ENCODE measurements at places on chromosomes 1 and 21.
A peak's percentile ranks its signal among the peaks of the same experiment; 100 is the strongest.

DNA sequence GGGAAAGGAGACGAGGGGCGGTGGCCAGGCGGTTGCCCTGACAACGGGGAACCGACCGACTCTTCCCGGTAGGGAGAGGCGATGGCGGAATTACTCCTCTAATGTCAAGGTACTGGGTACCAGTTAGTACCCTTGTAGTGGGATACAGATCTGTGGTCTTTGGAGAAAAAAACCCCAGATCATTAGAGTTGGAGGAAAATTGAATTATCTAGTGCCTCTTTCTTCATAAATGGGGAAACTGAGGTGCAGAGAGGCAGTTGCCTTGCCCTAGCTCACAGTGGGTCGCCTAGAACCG is 545 bp upstream of the PEF1 start:
- no peak for DNase-seq

- no peak for DNase-seq
Measured at GRCh38 chr1:59261537-59261936, 35.4 kb upstream of the FGGY start.

DNA sequence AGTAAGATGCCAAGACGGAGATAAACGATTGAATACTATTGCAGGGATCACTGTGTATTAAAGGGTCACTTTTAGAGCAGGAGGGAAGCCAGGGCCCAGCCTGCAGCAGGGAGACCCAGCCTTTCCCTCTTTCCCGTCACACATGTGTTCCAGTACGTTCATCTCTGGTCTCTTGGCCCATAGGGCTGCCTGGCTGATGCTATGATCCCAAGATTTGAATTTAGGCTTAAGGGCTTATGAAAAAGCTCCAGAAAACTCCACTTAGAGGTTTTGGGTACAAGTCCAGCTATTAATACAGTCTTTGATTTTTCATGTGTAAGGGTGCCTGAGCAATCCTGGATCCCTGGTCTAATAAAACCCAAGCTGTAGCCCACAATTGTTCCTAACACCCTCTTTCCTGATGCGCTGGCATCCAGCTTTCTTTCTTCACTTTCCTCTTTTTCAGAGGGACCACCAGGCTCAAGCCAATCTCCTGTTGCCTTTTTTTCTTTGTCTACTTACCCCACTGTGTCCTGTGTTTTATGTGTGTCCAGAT is 359.6 kb upstream of the USP24 start:
- no peak for DNase-seq

DNA sequence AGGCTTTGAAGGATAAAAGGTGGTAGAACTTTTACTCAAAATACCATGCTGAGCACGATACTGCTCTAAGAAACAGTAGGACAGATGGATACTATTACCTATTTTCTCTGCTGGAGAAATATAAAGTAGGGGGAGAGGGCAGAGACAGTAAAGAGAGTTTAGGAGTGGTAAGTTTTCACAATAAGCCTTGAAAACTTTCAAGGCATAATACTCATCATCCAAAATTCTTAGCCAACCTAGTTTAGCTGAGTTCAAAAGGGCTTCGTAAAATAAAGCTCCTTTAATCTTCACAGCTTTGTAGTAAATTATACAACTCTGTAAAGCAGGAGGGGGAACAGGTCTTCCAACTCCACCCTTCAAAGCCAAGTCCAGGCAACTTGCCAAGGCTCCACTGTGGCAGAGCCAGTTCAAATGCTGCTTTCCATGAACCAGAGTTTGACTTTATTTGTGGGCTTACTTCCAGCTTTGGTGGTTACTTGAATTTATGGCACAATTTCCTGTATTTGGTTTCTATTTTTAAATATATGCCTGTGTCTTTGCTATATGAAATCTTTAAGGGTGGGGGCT is 15.5 kb downstream of the TEX38 start:
- peak; percentile 42 for DNase-seq

GRCh38 chr1:210531475-210532222 is 202.9 kb downstream of the HHAT start:
- DNase-seq = no peak

DNA sequence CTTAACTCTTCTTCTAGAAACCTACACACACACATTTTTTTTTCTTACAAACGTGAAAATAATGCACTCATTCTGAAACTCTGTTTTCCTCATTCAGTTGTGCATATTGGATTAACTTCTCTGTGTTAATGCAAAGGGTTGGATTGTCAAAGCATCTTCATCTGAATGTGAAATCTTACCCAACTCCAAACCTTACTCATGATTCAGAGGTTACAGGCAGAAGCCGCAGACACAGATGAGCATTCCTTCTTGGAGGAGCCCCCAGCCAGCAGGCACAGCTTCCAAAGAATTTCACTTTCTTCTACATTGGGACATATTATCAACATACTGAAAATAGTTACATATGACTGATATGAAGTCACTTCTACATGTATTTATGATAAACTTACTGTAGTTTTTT is 15.7 kb downstream of the PATJ start:
- DNase-seq = no peak

DNA sequence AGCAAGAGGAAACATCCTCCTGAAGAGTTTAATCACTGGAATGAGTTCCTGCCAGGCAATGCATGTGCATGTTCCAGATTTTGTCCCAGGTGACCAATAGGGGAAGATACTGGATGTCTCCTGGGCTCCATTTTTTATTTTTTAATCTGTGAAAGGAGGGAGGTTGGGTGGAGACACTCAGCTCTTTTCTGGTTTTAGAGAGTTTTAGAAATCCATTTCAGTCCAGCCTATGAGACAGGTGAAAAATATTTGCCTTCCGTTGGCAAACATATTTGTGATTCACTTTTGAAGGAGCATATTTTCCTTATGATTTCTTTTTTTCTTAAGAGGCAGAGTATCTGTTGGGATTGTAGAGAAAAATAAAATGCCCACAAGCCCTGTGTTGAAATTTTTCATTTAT is 70.7 kb downstream of the ABCA4 start:
- no peak for DNase-seq

- no peak for DNase-seq
Measured at GRCh38 chr1:112260699-112261098, 135.3 kb upstream of the CTTNBP2NL start.

DNA sequence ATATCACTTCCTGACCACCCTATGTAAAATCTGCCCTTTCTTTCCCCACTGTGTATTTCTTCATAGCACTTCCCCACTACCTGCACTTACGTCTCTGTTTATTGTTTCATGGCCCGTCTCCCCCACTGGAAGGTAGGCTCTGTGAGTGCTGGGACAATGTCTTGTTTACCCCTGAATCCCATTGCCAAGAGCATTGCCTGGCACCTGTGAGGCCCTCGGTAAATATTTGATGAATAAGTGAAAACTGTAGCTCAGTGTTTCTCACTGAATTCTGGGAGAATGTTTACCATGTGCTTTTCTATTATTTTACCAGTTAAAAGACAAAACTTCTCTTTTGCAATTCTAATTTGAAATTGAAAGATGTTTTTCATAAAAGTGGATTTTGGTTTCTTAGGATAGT is 11.8 kb downstream of the NFASC start:
- no peak for DNase-seq

DNA sequence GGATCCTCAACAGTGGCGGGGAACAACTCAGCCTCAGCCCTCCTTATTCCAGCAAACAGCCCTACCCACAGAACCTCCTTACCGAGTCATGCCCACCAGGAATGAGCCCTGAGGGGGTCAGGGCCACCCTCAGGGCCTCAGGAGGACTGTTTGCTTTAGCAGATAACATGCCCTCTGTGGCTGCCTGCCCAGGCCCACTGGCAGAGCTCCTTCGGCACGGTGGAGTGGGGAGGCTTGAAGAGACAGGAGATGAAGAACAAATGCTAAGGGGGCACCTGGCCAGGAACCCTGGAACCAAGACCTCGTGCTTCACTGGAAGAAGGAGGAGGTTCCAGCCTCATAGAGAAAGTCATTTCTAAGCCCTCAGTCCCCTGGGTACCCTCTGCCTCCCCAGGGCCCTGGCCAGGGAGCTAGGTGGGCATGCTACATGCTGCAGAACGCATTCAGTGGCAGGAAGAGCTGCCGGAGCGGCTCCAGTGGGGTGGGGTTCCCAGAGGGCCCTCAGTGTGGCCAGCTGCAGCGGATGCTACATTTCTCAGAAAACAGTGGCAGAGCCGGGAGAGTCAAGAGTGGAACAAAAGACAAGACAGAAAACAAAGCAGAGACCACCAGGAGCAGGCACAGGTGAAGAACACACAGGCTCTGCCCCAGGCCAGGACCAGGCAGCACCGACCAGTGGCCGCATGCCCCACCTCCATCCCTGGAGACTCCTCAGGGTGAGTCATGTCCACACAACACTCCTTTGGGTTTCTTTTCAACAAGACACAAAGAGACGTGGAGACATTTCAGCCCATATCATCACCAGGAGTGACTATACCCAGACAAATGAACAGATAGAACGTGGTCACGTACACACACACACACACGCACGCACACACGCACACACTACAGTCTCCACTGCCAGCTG is 39.8 kb downstream of the RIMS3 start:
- no peak for DNase-seq

DNA sequence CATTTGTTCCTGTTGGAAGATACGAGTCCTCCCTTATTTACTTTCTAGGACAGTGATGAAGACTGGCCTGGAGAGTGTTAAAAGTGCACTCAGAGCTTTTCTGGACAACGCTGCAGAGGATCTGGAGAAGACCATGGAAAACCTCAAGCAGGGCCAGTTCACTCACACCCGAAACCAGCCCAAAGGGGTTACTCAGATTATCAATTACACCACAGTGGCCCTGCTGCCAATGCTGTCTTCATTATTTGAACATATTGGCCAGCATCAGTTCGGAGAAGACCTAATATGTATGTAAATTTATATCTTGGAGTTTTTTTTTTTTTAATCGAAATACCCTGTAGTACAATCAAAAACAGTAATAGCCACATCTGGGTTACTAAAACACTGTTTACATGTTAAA is 190.5 kb downstream of the ZP4 start:
- no peak for DNase-seq

- DNase-seq = peak; percentile 61
Measured at GRCh38 chr1:116881879-116882520, 27.7 kb upstream of the PTGFRN start.

GRCh38 chr1:231264642-231265041 is 23.6 kb downstream of the GNPAT start:
- no peak for DNase-seq

DNA sequence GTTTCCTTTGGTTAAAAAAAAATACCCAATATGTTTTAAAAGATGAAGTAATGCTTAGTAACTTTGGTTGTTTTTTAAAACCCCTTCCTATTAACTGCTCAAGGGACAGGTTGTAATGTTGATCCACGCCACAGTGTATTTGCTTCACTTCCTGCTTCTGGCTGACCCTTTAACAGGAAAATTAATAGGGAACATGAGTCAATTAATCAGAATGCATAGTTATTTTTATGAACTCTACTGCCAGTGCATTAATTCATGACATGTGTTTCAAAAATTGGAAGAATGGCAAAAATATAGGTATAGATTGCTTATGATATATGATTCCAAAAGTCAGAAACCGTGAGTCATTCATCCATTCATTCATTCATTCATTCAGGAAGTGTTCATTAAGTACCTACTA is 204.8 kb downstream of the SETD4 start:
- no peak for DNase-seq

Data from NCI-H1694 treated with DMSO at 0.1 percent for 48 hours (cell line).